Prostate gland (tissue), 2 donors: ENCODE measurements at places on chromosomes 11 and 22. TPM values are rescaled to one million over a fixed set of nuclear protein-coding genes. Genes with fewer than 3 reads are reported as not detected.

F2 gene
- total RNA-seq, result not detected

CLMP gene
- 10.7 TPM for total RNA-seq

SOX6 gene
- total RNA-seq, result 15.5 TPM

MEI1 gene
- not detected for total RNA-seq

GRCh38 chr22:35484651-35485556, 55.7 kb upstream of the RASD2 start:
- H3K27me3 ChIP-seq, result no peaks in the 10 kb centered on the region
- no peak overlapping the region for H3K4me3 ChIP-seq
- no peak overlapping the region for H3K27ac ChIP-seq
- DNase-seq, result no peak

DNA sequence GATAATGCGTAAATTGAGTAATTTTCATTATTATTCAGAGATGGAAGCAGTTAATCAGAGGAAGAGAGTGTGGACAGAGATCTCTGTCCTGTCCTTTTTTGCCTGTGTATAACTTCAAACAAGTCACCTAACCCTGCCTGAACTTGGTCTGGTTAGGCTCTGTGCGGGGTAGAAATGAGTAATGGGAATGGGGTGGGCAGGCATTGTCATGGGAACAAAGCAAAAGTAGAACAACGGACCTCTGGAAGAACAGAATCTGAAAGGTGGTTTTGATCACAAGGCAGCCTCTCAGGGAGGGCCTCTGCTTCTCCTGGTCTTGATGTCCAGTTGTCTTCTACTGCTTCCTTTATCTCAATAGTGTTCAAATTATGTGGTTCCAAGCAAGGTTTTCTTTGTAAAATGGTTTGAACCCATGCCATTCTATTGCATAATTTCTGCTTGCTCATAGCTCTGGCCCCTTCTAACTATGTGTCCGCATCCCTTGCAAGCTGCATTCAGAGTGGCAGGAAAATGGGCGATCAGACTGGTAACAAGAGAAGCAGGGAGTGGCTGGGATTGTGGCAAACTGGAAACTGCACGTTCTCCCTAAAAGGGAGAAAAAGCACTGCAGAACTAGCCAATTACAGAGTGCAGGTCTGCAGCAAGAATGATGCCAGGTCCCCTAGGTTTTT, 76.1 kb downstream of the PRR5L start:
- H3K4me3 ChIP-seq, result no peak overlapping the region
- no peaks in the 10 kb centered on the region for H3K4me1 ChIP-seq
- H3K27ac ChIP-seq, result no peak overlapping the region

GRCh38 chr11:79437278-79437980, 3.4 kb downstream of the TENM4 start:
- H3K4me3 ChIP-seq, result peak overlapping the region; percentile 27
- no peaks in the 10 kb centered on the region for H3K27me3 ChIP-seq
- H3K4me1 ChIP-seq, result peaks cover 6% of the 10 kb centered on the region
- peak overlapping the region; percentile 7 for H3K27ac ChIP-seq

- H3K36me3 ChIP-seq, result no peaks in the 10 kb centered on the region
- H3K27me3 ChIP-seq, result no peaks in the 10 kb centered on the region
- no peak overlapping the region for H3K4me3 ChIP-seq
- H3K4me1 ChIP-seq, result peaks cover 4% of the 10 kb centered on the region
- no peak for DNase-seq
Measured at GRCh38 chr11:17402486-17402885, 14.0 kb upstream of the KCNJ11 start.

- DNase-seq, result no peak
- H3K4me1 ChIP-seq, result no peaks in the 10 kb centered on the region
- H3K4me3 ChIP-seq, result no peak overlapping the region
- H3K27ac ChIP-seq, result no peak overlapping the region
Measured at GRCh38 chr11:123020968-123021367, 39.3 kb upstream of the BSX start.

GRCh38 chr11:95229993-95230809, 801 bp downstream of the SESN3 start:
- DNase-seq, result peak; percentile 14
- no peaks in the 10 kb centered on the region for H3K27me3 ChIP-seq
- H3K4me3 ChIP-seq, result peak overlapping the region; percentile 82
- peak overlapping the region; percentile 88 for H3K27ac ChIP-seq

DNA sequence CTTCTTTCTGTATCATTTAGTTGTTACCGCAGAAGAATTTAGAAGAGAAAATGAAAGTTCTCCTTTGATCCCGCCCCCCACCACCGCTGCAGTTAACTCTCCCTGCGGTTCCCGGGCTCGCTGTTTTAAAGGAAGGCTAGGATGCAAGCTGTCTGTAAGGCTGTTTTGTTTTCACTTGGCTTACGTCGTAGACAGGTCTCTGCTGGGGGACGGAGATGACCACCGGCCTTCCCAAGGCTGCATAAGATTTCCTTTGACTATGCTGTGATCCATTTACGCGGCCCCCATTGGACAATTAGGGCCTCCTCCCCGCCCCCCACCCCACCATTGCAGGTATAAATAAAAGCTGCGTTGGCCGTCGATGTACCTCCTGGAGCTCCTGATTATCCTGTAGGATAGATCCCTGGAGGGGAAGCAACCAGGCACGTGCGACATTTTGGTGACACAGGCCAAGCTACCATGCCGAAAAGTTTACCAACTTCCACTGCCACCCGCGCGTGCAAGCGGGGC, 1.4 kb upstream of the CPT1A start:
- no peaks in the 10 kb centered on the region for H3K36me3 ChIP-seq
- peaks cover 6% of the 10 kb centered on the region for H3K4me1 ChIP-seq
- peak overlapping the region; percentile 74 for H3K4me3 ChIP-seq
- no peak for DNase-seq
- H3K27ac ChIP-seq, result no peak overlapping the region

GRCh38 chr11:117187428-117187798, 8.9 kb downstream of the SIDT2 start:
- H3K36me3 ChIP-seq, result peaks cover 33% of the 10 kb centered on the region
- no peak overlapping the region for H3K4me3 ChIP-seq
- H3K27ac ChIP-seq, result peak overlapping the region; percentile 98
- no peak for DNase-seq
- H3K27me3 ChIP-seq, result no peaks in the 10 kb centered on the region

DNA sequence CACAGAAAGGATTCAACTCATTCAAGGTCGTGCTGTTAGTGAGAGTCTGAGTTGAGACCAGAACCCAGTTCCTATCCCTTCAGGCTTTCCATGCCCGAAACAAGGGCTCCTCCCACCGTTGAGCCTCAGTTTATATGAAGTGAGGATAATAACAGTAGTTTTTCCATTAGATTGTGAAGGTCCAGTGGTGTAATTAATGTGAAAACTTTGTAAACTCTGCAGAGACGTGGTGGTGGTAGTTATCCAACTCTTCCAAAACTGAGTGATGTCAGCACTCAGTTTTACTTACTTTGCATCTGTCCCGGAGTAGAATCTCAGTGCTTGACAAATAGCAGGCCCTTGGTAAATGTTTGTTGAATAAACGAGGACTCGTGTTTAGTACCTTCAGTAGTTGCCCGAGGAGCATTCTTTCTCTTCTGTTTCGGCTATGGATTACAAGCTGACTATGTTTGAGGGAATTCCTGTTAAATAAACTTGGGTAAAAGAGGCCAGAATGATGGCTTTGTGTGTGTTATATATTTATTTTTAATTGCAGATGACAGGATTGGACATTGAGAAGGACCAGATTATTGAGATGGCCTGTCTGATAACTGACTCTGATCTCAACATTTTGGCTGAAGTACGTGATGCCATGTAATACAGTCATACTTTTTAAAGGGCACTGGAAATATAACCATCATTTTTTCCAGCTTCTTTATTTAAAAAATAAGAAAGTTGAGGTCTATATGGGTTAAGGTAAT, 1.0 kb downstream of the REXO2 start:
- no peaks in the 10 kb centered on the region for H3K4me1 ChIP-seq
- peak overlapping the region; percentile 85 for H3K27ac ChIP-seq
- no peaks in the 10 kb centered on the region for H3K27me3 ChIP-seq
- H3K4me3 ChIP-seq, result peak overlapping the region; percentile 89
- H3K36me3 ChIP-seq, result peaks cover 6% of the 10 kb centered on the region
- no peak for DNase-seq

DNA sequence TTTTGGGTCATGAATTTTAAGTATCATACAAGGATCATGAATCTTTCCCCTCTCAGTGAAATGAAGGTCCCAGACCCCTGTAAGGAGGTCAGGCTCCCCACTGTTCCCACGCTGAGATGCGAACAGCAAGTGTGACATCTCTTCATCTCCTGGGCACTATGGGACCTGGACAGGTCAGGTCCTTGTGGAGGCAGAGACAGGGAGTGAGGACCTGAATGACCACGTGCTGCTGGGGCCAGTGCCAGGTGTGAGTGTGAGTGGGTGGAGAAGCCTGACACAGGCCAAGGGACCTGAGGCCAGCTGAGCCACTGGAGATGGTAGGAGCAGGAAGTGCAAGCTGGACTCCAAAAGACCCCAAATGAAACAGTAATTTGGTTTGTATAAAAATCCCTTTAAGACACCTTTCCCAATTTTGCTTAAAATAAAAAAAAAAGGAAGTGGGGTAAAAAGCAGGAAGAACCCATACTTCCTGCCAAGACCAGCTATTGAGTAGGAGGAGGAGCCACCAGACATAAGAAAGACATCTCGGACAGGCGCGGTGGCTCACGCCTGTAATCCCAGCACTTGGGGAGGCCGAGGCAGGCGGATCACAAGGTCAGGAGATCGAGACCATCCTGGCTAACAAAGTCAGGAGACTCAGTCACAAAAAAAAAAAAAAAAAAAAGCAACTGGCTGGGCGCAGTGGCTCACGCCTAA, 35.4 kb upstream of the SERPIND1 start:
- H3K4me1 ChIP-seq, result no peaks in the 10 kb centered on the region
- H3K27ac ChIP-seq, result no peak overlapping the region
- DNase-seq, result no peak
- no peaks in the 10 kb centered on the region for H3K36me3 ChIP-seq
- no peaks in the 10 kb centered on the region for H3K27me3 ChIP-seq

DNA sequence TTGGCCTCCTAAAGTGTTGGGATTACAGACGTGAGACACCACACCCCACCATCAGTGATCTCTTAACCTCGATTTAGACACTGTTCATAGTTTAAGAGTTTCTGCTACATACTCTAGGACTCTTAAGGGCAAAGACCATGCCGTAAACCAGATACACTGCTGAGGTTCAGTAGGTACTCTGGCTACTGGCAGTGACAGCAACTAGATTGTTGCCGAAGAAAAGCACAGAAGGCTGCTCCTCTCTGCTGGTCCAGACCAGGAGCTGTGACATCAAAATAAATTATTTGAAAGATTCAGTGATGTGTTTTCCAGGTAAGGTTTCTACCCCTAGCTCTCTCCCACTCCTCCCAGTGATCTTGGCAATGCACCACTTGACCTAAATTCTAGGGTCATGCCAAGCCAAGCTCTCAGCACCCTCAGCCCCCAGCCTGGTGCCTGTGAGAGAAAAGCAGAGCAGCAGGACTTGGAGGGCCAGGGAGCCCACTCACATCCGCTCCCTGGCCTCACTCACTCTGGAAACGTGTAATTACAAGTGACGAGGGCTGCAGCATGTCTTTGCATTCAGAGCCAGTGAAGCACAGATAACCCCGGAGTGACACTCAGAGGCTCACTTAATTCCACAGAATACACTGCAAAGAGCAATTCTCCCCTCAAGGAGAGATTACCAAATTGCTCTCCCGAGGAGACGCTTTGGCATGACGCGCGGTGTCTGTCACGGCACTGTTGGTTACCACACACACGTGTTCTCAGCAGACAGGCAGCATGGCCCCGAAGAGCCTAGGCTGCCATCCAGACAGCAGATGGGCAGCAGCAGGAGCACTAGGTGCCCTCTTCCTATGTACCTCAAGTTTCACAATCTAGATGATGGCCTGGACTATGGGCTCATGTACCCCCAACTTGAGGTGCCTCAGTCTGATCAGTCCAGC, 96.9 kb upstream of the PITPNB start:
- no peak overlapping the region for H3K4me3 ChIP-seq
- no peak for DNase-seq
- no peaks in the 10 kb centered on the region for H3K36me3 ChIP-seq
- no peak overlapping the region for H3K27ac ChIP-seq
- no peaks in the 10 kb centered on the region for H3K4me1 ChIP-seq

DNA sequence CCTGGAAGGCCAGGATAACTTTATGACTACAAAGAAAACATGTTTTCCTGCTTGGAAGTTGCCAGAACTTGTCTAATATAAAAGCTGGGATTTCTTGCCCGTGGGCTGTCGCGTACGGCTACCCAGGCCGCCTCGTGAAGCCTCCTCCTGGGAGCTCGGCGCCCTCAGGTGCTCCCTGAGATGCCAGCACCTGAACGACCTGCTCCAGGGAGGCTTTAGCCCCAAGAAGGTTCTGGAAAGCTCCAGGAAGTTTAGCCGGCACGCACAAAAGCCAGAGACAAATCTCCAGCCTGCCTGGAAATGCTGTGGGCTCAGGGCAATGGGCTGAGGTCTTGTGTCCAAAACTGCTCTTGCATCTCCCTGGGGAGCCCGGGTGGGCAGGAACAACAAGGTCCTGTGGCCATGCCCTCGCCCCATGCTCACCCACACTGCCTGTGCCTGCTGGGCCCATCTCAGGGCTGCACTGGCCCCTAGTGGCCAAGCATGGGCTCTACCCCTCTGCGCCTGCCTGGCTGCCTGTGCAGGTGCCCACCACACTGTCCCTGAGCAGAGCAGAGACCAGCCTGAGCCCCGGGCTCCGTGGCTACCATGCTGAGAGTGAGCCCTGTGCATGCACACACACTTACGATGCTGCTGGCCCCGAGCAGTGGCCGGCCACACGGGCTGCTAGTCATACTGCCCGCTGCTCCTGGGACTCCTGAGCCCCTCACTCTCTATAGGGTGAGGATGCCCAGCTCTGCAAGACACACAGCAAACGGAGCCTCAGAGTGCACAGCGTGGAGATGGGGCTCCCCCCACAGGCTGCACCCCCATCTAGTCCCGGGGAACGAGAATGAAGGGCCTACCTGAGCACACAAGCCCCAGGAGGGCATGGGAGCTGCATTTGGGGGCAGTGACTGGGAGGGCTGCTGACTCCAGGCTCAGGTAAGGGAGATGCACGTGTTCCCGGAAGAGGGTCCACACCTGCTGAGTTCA, 4.9 kb upstream of the CELSR1 start:
- DNase-seq, result peak; percentile 70
- no peaks in the 10 kb centered on the region for H3K27me3 ChIP-seq
- H3K4me3 ChIP-seq, result no peak overlapping the region
- H3K4me1 ChIP-seq, result peaks cover 21% of the 10 kb centered on the region
- peak overlapping the region; percentile 63 for H3K27ac ChIP-seq

- H3K27ac ChIP-seq, result no peak overlapping the region
- no peaks in the 10 kb centered on the region for H3K4me1 ChIP-seq
- no peak overlapping the region for H3K4me3 ChIP-seq
- H3K36me3 ChIP-seq, result no peaks in the 10 kb centered on the region
- no peaks in the 10 kb centered on the region for H3K27me3 ChIP-seq
- no peak for DNase-seq
Measured at GRCh38 chr11:57180081-57180561, 1.6 kb upstream of the LRRC55 start.

- H3K27ac ChIP-seq, result no peak overlapping the region
- no peaks in the 10 kb centered on the region for H3K27me3 ChIP-seq
- no peak overlapping the region for H3K4me3 ChIP-seq
- no peak for DNase-seq
Measured at GRCh38 chr22:31501738-31502137, 5.4 kb downstream of the SFI1 start.
